ENCODE measurements at places on chromosomes 1 and 21. TPM values are rescaled to one million over a fixed set of nuclear protein-coding genes. Genes with fewer than 3 reads are reported as not detected.

GNAT2 gene
- not detected for total RNA-seq

SHISAL2A gene
- total RNA-seq, result not detected

UQCRHL gene
- total RNA-seq, result 6.0 TPM

OR2L8 gene
- total RNA-seq, result not detected

LAD1 gene
- 6.1 TPM for total RNA-seq

FMN2 gene
- not detected for total RNA-seq

LHX4 gene
- total RNA-seq, result not detected

TRNP1 gene
- 28.3 TPM for total RNA-seq

IGSF21 gene
- not detected for total RNA-seq

UMODL1 gene
- total RNA-seq, result not detected

ETNK2 gene
- 11.9 TPM for total RNA-seq

TLR5 gene
- 1.2 TPM for total RNA-seq

DENND2D gene
- total RNA-seq, result not detected

RGS4 gene
- 1.9 TPM for total RNA-seq

NPR1 gene
- 0.12 TPM for total RNA-seq

RPE65 gene
- total RNA-seq, result not detected

CIART gene
- 11.7 TPM for total RNA-seq

EPHB2 gene
- 0.14 TPM for total RNA-seq

ERVH48-1 gene
- 0.06 TPM for total RNA-seq

DMBX1 gene
- 0.20 TPM for total RNA-seq

NR5A2 gene
- not detected for total RNA-seq

GIPC2 gene
- total RNA-seq, result not detected

CFH gene
- 2.3 TPM for total RNA-seq

OR2T12 gene
- not detected for total RNA-seq

VPS72 gene
- total RNA-seq, result 80.9 TPM

Measured in G401 (cell line).